ENCODE measurements at places on chromosomes 12 and 14. TPM values are rescaled to one million over a fixed set of nuclear protein-coding genes. Genes with fewer than 3 reads are reported as not detected.

AVPR1A gene
- polyA plus RNA-seq = 6.6 TPM

GYS2 gene
- not detected for polyA plus RNA-seq

DAO gene
- not detected for polyA plus RNA-seq

DNA sequence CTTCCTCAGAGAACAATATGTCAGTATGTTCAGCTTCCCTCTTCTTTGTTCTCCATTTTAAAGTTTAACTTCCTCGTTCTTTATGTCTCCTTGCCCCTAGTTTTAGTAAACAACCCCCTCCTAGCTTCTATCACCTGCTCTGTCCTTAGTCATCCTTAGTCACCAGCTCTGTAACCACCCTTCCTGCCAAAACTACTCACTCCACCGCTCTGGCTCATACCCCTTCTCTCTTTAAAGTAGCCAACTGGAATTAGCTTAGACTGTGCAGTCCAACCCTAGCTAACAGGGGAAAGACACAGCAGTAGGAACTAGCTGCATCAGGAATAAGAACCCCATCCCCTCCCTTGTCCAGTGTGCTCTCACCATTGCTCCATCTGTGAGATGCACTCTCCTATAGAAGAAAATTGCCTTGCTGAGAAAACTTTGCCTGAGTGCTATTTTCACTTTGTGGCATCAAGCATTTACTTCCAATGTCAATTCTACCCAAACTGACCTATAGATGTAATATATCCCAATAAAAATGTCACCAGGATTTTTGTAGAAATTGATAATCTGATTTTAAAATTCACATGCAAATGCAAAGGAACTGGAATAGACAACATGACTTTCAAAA lies 603.2 kb downstream of the C12orf50 start:
- DNase-seq = no peak

GRCh38 chr14:34211732-34212131 lies 250.3 kb downstream of the SPTSSA start:
- DNase-seq = no peak

DNA sequence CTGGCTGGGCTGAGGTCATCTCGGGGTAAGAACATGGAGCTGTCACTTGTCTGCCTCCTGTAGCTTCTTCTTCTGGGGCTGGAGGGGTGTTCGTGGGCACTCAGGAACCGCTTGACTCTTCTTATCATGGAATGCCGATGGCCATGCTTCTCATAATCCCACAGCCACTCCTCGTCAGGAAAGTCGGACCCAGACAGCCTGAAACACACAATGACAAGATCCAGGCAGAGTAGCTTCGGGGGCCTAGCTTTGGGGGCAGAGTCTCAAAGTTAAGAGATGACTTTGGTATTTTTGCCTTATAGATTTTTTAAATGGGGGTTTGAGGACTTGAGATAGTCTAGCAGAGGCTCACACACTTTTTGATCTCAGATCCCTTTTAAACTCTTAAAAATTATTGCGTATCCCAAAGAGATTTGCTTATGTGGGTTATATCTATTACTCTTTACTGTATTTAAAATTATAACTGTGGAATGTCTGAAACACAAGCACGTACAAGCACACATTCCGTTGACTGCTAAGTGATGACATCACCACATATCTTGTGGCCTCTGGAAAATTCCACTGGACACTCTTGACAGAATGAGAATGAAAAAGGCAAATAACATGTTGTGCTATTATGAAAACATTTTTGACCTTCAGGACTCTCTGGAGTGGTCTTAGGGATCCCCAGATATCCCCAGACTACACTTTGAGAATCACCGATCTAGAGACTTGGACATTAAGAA lies 43.3 kb downstream of the BEST3 start:
- DNase-seq = peak; percentile 13

- DNase-seq = no peak
Observed at GRCh38 chr12:93287149-93287548, 90.6 kb upstream of the NUDT4 start.

DNA sequence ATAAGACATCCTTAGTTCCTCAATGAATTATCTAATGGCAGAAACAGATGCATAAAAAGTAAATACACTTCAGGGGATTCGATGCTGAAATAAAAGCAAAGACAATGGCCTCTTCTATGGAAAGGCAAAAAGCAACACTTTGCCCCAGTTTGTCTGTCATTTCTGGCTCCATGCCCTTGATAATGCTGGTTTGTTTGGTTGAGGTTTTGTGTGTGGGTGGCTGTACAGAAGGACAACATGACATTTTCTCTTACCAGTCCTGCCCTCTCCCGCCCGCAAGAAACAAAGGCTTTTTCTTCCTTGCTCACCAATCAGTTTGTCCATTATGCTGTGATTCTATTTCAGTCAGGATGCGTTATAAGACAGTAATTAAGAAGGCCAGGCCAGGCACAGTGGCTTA lies 18.1 kb upstream of the WDR89 start:
- no peak for DNase-seq

DNA sequence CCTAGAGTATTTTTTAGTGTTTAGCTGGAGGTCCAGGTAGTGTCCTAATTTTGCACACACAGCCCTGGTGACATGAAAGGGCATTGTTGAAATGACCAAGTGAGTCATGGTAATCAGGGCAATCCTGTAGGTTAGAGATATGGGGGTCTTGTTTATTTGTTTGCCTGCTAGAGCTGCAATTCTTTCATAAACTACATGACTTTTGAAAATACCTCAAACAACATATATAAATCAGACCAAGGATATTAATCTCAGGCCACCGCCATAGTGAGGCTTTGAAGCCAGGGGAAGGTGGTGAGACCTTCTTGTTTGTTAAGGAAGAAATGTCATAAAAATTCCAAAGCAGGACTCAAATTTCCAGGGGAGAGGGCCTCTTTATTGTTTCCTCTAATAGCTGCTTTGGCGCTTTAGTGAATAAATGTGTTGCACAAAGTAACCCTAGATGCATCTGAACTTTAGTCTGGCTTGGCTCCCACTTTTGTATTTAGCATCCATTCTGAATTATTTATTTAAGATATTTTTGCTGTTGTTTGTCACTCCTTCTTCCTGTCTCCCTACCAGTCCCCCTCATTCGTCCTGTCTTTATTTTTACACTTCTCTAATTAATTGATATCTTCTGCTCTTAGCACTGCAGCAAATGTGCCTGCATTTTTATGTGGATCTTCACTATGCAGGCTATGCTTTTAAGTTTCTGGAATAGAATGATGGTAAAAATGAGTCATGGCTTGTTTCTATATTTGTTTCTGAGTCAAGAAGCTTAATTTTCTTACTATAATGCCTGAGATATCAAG lies 430.3 kb downstream of the RAD51B start:
- DNase-seq = peak; percentile 81

GRCh38 chr12:96714199-96714598 lies 192.9 kb upstream of the NEDD1 start:
- DNase-seq = no peak

DNA sequence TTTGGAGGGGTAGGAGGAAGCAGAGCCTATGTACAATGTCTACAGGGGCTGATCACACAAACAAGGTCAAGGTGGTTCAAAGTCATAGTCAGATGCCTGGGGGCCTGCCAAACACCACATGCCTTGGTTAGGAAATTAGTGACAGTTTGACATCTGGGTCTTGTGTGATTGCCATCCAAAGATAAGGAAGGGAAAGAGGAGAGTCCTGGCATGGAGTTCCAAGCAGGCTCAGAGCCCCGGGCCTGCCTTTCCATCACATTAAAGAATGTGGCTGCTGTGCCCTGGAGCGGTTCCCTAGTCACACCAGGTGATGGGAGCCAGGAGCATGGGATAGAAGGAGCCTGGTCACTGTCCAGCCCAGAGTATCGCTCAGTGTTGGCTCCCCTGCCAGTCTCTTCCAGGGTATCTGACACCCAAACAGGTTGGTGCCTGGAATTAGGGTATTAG lies 53.6 kb upstream of the BCL2L14 start:
- no peak for DNase-seq

DNA sequence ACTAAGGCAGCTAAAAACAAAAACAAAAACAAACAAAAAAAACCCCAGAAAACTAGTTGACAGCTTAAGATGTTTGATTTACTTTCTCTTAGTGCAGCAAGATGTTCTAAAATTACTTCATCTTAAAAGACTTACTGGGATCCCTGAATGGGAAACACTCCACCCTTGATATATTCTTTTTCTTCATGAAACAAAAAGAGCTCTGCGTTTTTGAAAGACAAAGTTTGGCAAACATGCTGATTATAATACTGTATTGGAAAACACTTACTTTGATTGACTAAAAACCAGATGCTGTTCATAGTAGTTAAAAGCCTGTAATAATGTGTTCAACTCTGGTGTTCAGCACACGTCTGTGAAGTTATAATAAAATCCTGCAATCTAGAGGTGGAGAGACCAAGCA lies 136.8 kb downstream of the SRGAP1 start:
- DNase-seq = no peak

Measured in muscle of arm (tissue), 14 donors.